ENCODE measurements at places on chromosomes 5 and 9.
A peak's percentile ranks its signal among the peaks of the same experiment; 100 is the strongest.

DNA sequence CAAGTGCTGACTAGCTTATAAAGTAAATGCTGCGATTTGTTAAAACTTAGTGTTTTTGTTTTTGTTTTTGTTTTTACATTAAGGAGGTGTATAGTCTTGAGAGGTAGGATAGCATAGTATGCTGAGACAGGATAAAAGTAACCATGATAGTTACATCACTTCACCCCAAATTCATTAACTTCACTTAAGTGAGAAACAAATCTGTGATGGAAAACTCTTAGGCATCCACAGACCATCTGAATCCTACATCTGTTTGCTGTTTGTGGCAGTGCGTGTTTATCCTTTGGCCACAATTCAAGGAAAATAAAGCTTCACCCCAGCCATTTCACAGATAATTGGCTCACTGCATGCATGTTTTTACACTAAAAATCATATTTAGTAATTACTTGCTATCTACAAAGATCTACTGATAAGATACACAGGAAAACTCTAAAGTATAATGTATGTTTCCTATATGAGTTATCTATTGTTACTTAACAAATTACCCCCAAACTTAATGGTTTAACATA is 82.0 kb downstream of the ZNF622 start:
- no peak for DNase-seq

GRCh38 chr5:171246231-171246630 is 62.8 kb upstream of the TLX3 start:
- no peak for DNase-seq

- DNase-seq, result no peak
Measured at GRCh38 chr5:167307042-167307441, 984.4 kb upstream of the WWC1 start.

DNA sequence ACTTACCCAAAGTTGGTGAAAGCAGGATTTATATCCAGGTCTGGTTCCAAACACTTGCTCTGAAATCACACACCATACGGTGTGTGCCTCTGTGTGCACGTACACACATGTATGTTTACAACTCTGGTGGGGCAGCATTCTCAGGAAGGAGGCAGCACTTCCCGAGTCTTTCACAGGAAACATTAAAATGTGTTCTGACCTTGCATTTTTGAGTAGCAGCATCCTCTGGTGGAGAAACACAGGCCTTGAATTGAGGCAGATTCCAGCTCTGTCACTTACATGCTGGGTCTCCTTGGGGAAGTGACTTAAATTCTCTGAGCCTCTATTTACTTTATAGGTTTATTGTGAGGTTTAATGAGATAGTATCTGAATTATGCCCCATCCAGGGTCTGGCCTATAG is 126.4 kb downstream of the RGS3 start:
- peak; percentile 56 for DNase-seq

GRCh38 chr9:86099701-86100364 is 475 bp upstream of the GOLM1 start:
- DNase-seq, result no peak

- no peak for DNase-seq
Measured at GRCh38 chr5:153081385-153081784, 409.1 kb upstream of the GRIA1 start.

DNA sequence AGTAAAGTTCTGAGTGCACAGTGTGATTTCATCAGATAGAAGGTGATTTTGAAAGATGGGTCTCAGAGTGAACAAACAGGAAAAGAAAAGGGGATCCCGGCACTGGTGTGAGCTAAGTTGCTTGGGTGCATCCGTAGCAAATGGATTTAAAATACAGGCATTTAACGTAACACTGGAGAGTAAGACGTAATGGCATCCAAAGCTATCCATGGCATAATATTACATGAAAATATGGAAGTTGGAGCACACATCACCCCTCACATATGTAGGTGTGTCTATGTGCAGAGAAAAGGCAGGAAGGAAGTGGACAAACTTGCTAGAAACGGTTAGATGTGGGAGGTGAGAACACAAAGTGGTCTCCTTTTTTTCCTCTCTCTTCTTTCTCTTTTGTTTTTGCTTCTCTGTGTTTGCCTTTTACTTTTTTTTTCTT is 38.2 kb upstream of the SEMA4D start:
- DNase-seq, result peak; percentile 42

DNA sequence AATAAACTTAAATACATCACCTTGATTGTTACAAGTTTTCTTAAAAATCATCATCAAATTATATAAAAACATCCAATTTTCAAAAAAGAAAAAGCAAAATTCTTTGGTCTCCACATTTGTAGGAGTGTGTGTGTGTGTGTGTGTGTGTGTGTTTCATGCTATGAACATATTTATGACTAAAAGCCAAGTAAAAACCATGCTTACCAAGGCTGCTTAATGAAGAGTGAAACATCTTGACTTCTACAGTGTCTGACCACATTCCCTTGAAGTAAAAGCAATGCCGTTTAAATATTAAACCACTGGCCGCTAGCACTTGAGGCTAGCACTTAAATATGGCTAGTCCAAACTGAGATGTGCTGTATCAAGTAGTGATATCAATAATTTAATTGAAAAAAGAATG is 549.1 kb upstream of the CCNG1 start:
- DNase-seq, result no peak

DNA sequence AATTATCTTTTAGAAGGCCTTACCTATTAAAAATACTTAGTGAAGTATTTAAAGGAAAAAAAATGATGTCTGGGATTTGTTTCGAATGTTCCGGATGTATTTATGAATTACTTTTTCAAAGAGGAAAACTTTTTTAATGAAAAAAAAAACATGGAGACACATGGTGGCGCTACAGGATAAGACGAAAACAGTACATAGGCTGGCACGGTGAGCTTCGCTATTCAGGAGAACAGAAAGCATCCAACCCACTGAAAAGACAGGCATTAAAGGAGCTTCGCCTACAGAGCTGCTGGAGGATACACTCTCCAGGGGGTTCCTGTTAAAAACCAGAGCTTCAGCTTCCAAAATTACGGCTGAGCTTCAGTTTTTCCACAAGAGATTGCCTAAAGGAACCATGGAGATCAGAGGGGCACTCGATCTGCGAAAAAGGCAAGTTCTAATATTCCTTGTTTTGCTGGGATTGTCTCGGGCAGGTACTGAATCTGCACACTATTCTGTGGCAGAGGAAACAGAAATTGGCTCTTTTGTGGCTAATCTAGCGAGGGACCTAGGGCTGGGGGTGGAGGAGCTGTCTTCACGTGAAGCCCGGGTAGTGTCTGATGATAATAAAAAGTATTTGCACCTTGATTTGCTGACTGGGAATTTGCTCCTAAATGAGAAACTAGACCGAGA is at the start of gene PCDHB14:
TSS of gene PCDHB14 (plus strand) at position 232 of the 672 bp plus-strand sequence. CDS start at position 395, 163 bp downstream.
- peak; percentile 6 for DNase-seq

DNA sequence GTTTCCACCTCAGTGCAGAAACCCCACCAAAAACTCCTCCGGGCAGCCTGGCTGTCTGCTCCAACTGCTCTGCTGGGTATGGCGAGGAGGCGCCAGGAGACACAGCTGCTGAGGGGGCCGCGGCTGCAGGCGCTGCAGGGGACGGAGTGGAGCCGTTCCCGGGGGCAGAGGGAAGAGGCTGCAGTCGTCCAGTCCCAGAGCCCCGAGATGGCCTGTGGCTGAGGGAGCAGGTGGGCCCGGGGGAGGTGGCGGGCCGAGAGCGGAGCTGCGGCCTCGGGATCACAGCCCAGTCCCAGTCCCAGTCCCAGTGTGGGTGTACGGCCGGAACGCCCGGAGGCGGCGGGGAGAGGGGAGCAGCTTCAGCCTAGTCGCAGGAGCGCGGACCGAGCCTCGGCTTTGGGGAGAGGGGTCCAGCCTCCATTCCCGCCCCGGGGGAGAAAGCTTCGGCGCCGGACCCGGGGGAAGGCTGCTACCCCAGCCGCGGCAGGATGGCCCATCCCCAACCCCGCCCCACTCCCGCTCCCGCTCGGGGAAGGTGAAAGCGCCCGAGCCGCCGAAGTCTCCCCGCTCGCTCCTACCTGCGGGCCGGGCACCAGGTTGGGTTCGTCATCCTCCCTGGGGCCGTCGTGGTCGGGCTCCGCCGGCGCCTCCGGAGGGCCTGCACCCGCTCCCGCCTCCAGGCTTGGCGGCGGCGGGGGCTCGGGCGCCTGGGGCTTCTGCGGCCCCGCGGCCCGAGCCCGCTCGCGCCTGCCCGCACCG is 513 bp downstream of the FAM193B start:
- DNase-seq, result peak; percentile 27

DNA sequence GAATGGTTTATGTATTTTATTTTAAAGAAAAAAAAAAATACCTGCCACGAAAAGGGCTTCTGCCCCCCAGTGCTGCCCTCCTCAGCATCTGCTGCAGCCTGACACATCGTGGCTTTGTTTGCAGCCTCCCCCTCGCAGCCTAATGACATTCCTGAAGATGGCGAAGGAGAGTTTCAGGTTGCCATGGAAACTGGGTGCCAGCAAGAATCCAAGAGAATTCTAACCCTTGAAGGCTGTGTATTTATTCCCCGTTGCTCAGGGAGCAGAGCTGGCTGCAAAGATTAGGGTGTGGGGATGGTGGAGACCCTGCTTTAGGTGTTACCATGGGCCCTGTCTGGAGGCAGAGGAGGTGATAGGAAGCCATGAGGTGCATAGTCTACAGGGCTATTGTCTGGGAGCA is 126.6 kb downstream of the NSG2 start:
- DNase-seq, result no peak

DNA sequence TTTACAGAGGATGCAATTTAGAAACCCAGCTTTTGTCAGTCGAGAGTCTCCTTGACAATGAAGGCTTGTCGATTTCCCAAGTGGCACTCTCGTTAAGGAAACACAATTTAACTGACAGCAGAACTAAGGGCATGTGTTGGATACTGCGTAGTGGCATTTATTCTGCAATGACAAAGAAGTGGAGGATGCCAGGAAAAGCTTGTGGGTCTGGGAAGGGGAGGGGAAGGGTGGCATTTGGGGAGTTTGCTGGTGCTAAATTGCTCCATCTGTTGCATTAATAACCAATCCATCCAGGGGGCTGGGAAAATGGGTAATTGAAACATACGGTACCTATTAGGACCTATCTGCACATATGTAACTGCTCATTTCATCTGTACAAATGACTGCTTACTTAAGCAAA is 190.6 kb downstream of the NSG2 start:
- no peak for DNase-seq

- DNase-seq, result no peak
Measured at GRCh38 chr9:131619680-131620079, 74.4 kb downstream of the PRRT1B start.

DNA sequence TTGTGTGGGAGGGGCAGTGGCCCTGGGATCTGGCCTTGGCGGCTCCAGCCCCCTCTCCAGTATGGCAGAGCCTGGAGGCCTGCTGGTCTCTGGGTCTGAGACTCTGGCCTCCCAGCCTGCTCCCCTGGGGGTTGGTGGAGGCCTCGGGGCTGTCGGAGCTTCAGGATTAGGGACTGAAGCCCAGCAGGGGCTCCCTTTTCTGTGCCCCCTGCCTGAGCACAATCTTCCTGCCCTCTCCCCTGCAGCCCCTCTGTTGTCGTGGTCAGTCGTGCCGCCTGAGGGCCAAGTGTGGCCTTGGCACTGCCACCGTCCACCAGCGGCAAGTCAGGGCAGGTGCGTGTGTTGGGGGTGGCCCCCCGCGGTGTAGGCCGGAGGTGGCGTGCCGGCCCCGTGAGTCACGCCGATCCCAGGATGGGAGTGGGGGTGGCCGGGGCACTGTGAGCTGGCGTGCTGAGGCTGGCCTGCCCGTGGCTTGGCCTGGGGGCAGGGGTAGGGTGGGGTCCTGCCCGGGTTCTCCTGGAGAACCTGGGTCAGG is 53.6 kb downstream of the RXRA start:
- no peak for DNase-seq

GRCh38 chr5:159965031-159965837 is 43.7 kb upstream of the TTC1 start:
- no peak for DNase-seq

GRCh38 chr9:36862206-36863145 is 171.6 kb downstream of the PAX5 start:
- DNase-seq, result no peak

DNA sequence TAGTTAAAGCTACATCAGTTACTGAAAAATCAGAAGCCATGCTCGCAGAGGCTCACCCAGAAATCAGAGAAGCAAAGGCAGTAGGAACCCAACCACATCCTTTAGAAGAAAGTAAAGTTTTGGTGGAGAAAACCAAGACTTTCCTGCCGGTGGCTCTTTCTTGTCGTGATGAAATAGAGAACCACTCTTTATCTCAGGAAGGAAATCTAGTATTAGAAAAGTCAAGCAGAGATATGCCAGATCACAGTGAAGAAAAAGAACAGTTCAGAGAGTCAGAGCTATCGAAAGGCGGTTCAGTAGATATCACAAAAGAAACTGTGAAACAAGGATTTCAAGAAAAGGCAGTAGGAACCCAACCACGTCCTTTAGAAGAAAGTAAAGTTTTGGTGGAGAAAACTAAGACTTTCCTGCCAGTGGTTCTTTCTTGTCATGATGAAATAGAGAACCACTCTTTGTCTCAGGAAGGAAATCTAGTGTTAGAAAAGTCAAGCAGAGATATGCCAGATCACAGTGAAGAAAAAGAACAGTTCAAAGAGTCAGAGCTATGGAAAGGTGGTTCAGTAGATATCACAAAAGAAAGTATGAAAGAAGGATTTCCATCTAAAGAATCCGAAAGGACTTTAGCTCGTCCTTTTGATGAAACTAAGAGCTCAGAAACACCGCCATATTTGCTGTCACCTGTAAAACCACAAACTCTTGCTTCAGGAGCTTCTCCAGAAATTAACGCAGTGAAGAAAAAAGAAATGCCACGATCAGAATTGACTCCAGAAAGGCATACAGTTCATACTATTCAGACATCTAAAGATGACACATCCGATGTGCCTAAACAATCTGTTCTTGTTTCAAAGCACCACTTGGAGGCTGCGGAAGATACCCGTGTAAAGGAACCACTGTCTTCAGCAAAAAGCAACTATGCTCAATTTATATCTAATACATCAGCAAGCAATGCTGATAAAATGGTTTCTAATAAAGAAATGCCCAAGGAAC is 47.2 kb downstream of the CMYA5 start:
- no peak for DNase-seq

DNA sequence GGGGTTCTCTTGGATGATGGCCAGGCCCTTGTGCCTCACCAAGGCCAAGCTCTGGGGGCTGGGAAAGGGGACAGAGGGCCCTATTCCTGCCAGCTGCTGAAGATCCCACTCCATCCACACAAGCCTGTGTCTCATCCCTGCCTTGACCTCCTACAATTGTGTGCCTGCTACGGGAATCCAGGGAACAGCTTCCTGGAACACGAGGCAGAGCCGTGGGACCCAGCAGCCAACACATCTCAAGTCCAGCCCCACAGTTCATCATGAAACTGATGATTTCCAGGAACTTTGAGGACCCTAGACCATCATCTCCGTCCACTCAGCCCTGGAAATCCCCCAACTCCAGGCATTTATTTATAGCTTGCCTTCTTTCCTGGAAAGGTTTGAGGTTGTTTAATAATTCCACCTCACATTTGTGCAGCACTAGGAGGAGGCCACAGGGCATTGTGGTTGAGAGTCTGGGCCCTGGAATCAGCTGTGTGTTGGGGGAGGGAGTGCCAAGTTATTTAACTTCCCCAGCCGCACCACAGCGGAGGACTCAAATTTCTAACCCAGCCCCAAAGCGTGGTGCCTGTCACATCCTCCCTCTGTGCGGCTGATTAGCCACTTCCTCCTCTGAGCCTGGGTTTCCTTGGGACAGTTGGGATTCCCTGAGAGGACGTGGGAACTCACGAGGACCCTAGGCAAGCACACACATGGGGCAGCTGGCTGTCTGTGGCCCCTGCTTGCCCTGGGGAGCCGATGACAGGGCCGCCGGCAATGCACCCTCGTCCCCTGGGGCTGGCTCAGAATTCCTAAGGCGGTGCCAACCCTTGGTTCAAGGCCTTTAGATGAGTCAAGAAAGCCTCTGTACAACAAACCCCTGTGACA is 58.2 kb upstream of the GGTA1 start:
- peak; percentile 83 for DNase-seq
